ENCODE measurements at places on chromosomes 16 and 17. TPM values are rescaled to one million over a fixed set of nuclear protein-coding genes. Genes with fewer than 3 reads are reported as not detected.

Gene SEPTIN1
- total RNA-seq: 0.34 TPM

Gene SPATA22
- not detected for total RNA-seq

- no peak overlapping the region for H3K4me3 ChIP-seq
- DNase-seq: no peak
- H3K36me3 ChIP-seq: no peaks in the 10 kb centered on the region
- no peaks in the 10 kb centered on the region for H3K27me3 ChIP-seq
- no peaks in the 10 kb centered on the region for H3K4me1 ChIP-seq
These were observed 41.2 kb downstream of the CACNG3 start for GRCh38 chr16:24297375-24297774.

GRCh38 chr17:2064520-2064971 is 9.6 kb downstream of the HIC1 start:
- H3K4me1 ChIP-seq: no peaks in the 10 kb centered on the region
- H3K36me3 ChIP-seq: no peaks in the 10 kb centered on the region
- peak overlapping the region; percentile 62 for H3K27ac ChIP-seq
- no peaks in the 10 kb centered on the region for H3K27me3 ChIP-seq

Gene HS3ST3A1
- not detected for total RNA-seq

Gene RAB11FIP3
- 44.7 TPM for total RNA-seq

Gene WNT9B
- 0.32 TPM for total RNA-seq

- H3K4me1 ChIP-seq: peaks cover 10% of the 10 kb centered on the region
- peaks cover 2% of the 10 kb centered on the region for H3K36me3 ChIP-seq
- DNase-seq: no peak
- no peak overlapping the region for H3K4me3 ChIP-seq
- no peak overlapping the region for H3K27ac ChIP-seq
These were observed 27.9 kb downstream of the SMURF2 start for GRCh38 chr17:64634218-64634617.

DNA sequence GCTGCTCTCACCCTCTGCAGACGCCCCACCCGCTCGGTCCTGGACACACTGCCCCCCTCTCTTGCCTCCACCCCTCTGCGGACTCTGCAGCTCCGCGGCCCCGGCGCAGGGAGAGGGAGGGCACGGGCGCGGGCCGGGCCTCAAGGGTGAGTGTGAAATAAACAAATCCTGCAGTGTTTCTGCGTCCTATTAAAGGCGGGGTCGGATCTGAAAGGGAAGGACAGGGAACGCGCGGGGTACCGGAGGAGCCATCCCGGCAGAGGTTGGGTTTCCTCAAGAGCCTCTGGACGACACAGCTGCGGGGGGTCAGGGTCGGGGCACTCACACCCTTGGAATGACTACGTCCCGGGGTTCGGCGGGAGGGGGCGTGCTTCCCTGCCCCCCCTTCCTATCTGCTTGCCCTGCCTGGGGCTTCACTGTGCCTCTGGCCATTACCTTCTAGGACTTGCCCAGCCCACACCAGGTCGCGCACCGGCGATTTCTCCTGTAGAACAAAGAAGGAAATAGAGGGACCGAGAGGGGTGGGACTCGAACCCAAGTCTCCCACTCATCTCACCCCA is 466 bp upstream of the HSF4 start:
- H3K27ac ChIP-seq: peak overlapping the region; percentile 93
- no peaks in the 10 kb centered on the region for H3K27me3 ChIP-seq
- peak; percentile 26 for DNase-seq
- peaks cover 41% of the 10 kb centered on the region for H3K4me1 ChIP-seq

DNA sequence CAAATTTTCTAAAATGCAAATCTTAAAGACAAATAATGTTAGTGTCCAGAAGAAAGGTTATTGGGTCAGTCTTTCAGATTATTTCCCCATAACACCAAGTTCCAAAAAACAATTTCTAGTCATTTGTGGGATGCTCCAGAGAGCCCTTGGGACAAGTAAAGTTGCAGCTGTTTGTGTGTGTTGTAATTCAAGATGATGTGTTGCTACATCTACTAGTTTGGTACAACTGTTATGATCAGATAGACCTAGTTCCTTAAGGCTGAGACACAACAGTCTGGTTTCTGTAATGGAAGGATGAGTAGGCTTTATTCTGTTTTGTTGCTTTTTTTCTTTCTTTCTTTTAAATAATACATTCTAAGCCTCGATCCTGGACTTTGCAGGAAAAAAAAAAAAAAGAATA is 41.9 kb downstream of the PIGL start:
- H3K36me3 ChIP-seq: no peaks in the 10 kb centered on the region
- H3K27ac ChIP-seq: peak overlapping the region; percentile 89
- no peak overlapping the region for H3K4me3 ChIP-seq

Gene ST6GALNAC1
- total RNA-seq: 0.42 TPM

DNA sequence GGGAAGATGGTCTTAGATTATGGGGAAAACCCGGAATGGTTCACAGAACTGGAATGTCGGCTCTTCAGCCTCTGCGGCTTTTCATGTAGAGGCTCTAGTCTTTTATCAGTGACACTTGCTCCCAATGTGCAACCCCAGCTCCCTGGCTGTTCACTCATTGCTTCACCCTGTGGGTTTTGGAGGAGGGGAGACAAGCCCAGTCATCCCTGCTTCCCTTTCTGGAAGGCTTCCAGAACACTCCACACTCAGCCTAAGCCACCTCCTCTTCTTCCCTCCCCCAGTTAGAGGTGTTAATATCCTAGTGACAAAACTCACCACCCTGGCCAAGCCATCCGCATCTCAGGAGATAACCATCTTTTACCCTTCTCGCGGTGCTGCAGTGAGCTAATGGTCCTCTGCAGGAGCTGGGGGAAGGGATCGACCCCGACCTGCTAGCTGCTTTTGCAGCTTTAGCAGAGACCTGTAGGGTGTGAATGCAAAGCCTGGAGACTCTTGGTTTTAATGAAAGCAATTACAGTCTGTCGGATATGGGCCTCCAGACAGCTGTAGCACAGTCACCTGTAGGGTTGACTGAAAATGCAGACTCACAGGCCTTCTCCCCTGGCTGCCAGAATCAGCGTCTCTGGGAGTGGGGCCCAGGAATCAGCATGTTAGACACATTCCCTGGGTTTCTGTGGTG is 24.3 kb upstream of the LASP1NB start:
- peaks cover 51% of the 10 kb centered on the region for H3K4me1 ChIP-seq
- H3K4me3 ChIP-seq: peak overlapping the region; percentile 3
- H3K27ac ChIP-seq: peak overlapping the region; percentile 53
- no peaks in the 10 kb centered on the region for H3K27me3 ChIP-seq
- H3K36me3 ChIP-seq: peaks cover 15% of the 10 kb centered on the region

GRCh38 chr17:75874323-75875181 is 3.8 kb downstream of the TRIM47 start:
- peak overlapping the region; percentile 90 for H3K27ac ChIP-seq
- no peak overlapping the region for H3K4me3 ChIP-seq
- peaks cover 44% of the 10 kb centered on the region for H3K4me1 ChIP-seq
- no peak for DNase-seq
- no peaks in the 10 kb centered on the region for H3K27me3 ChIP-seq

- H3K4me1 ChIP-seq: peaks cover 11% of the 10 kb centered on the region
- H3K27ac ChIP-seq: no peak overlapping the region
- no peaks in the 10 kb centered on the region for H3K27me3 ChIP-seq
- peak overlapping the region; percentile 88 for H3K4me3 ChIP-seq
These were observed 5.3 kb upstream of the HIC1 start for GRCh38 chr17:2049333-2050299.

DNA sequence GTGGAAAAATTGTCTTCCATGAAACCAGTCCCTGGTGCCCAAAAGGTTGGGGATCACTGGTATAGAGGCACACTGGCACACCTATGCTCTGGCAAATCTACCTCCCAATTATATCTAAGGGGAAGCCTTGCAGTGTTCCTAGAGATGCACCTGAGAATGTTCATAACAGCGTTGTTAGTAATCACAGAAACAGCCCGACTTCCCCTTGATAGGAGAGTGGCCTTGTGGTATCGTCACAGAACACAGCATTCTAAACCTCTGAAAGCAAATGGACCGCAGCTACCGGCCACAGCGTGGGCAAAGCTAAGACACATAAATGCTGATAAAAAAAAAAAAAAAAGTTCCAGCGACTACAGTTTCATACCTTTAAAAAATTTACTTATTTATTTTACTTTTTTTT is 39.1 kb upstream of the ADGRG1 start:
- H3K27me3 ChIP-seq: no peaks in the 10 kb centered on the region
- no peak for DNase-seq
- no peaks in the 10 kb centered on the region for H3K36me3 ChIP-seq
- no peak overlapping the region for H3K27ac ChIP-seq
- no peak overlapping the region for H3K4me3 ChIP-seq
- H3K4me1 ChIP-seq: no peaks in the 10 kb centered on the region

- H3K27ac ChIP-seq: no peak overlapping the region
- DNase-seq: no peak
These were observed 4.8 kb downstream of the LHX1 start for GRCh38 chr17:36942019-36942599.

GRCh38 chr17:73725794-73726515 is 81.7 kb upstream of the SDK2 start:
- DNase-seq: no peak
- H3K27me3 ChIP-seq: peaks cover 3% of the 10 kb centered on the region
- H3K4me1 ChIP-seq: no peaks in the 10 kb centered on the region

Data from psoas muscle (tissue), 8 donors.